ENCODE measurements at places on chromosomes 3 and 15. TPM values are rescaled to one million over a fixed set of nuclear protein-coding genes. Genes with fewer than 3 reads are reported as not detected.

DNA sequence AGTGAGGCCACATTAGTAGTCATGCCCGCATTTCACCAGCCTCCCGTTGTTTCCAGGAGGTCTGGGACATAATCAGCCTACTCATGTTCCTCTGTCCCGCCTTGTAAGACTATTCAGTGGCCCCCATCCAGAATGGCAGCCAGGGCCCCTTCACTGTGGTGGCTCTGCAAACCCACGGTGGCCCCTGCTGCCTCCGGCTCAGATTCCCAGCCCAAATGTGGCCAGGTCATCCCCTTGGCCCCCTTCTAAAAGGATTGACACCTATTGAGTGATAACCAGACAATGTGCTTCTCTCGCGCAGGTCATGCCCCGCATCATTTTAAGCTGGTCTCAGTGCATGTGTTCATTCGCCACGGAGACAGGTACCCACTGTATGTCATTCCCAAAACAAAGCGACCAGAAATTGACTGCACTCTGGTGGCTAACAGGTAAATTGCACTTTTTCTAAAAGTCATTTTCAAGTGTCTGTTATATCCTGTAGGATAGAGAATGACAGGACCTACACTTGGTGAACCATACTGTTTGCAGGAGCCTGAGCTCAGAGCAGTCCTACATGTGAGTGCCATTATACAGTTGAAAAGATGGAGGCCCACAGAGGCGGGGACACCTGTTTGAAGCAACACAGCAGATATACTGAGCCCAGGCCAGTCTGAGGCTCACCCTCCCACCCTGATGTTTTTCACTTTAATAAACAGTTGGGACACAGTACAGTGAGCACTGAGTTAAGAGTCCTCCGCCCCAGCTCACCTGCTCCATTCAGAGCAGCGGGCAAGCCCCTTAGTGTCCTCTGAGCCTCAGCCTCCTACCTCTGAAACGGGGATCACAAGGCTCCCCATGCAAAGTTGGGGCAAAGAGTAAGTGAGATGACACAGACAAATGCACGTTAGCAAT is 47.7 kb downstream of the PXYLP1 start:
- no peak overlapping the region for H3K27ac ChIP-seq
- H3K4me3 ChIP-seq: no peak overlapping the region
- peak; percentile 38 for DNase-seq
- H3K4me1 ChIP-seq: peaks cover 14% of the 10 kb centered on the region

DNA sequence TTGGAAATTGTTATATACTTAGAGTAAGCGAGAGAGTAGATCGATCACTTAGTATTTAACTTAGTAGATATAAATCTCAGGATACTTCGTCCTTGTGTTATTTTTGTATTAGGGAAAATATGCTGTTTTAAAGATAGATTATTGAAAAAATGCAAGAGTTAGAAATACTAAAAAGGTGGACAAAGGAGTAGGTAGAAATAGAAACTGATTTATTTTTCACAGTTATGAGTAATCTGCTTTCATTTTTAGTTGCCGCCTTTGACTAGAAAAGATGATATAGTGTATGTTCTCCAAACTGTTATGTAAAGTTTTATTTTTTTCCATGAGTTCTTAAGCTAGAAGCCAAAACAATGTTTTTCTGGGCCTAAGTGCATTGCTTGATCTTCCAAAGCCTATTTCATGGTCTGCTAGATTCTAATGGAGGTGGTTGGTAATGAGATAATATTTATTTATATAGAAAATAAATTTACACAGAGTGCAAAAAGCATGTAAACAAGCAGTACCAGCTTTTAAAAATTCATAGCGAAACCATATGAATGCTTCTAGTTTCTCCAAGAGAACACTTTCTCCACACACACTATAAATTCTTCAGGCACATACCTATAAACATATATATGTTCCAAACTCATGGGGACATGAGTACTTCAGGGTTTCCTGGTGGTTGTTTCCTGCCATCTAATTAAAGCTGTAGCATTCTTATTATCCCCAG is 61.1 kb downstream of the DIPK2A start:
- peaks cover 3% of the 10 kb centered on the region for H3K27me3 ChIP-seq
- no peak overlapping the region for H3K27ac ChIP-seq
- no peaks in the 10 kb centered on the region for H3K36me3 ChIP-seq
- DNase-seq: no peak
- peaks cover 5% of the 10 kb centered on the region for H3K4me1 ChIP-seq

TM4SF4 gene
- total RNA-seq: not detected

DNA sequence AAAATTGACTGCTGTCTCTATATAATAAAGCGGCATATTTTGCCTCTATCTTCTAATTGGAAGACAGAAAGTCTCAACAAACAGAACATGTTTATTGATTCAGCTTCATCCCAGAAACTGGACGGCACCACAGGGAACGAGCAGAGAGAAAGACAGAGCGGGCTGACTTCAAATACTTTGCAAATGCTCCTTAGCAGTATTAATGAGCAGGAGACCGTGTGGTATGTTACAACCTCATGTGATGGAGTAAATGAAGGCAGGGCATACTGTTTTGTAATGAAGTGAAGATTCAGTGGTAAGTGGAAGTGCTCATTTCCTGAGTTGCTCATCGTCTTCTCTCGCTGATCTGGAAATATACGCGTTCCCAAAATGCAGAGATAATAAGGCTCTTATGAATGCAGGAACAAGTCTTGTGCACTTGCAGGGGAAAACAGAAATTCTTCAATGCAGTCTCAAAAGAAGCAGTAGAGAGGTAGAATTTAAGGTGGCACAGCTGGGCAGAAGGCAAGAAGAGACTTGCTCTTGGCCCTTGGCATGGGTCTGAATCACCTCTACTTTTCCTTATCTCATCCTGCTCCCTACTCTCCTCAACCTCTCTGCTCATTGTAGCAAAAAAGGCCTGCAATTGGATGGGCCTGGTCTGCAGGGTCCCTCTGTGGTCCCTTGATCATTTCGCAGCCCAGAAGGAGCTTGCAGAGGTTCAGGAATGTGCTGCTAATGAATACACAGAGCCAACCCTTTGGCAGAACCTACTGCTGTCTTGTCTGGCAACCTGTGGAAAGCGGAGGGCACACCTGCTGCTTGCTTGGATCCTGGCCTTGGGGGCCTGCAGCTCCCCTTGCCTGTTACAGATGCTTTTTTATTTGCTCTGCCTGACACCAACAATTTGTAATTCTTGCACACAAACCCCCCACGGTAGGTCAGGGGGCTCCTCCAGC is 604.9 kb upstream of the CFAP20DC start:
- no peak for DNase-seq
- H3K27me3 ChIP-seq: no peaks in the 10 kb centered on the region
- no peaks in the 10 kb centered on the region for H3K4me1 ChIP-seq

DNA sequence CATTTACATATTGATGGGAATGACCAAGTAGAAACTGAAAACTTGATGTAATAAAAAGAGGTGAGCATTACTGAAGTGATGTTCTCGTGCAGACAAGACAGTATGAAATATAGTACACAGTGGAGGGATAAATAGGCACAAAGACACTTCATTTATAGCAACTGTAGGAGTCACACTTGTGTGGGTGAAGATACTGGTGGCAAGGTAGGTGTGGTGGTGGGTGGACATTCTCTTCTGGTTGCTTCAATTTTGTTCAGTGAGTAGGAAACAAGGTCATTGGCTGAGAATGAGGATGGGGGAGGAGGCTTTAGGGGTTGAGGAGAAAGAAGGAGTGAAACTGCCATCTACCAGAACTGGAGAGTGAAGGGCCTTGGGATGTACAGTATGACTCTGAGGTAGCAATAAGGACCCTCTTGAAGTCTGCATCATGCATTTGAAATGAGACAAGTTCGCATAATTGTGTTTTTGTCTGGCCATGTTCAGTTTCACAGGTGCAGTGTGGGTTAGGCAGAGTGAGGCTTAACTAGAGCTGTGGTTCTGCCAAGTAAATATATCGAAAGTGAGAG is 6.6 kb downstream of the CPNE9 start:
- H3K27me3 ChIP-seq: no peaks in the 10 kb centered on the region
- H3K36me3 ChIP-seq: no peaks in the 10 kb centered on the region
- no peak overlapping the region for H3K27ac ChIP-seq
- H3K4me1 ChIP-seq: no peaks in the 10 kb centered on the region

- no peak overlapping the region for H3K27ac ChIP-seq
- no peak for DNase-seq
- H3K4me3 ChIP-seq: no peak overlapping the region
- H3K27me3 ChIP-seq: peaks cover 5% of the 10 kb centered on the region
Observed at GRCh38 chr15:100692246-100692645, 89.9 kb downstream of the ASB7 start.

DNA sequence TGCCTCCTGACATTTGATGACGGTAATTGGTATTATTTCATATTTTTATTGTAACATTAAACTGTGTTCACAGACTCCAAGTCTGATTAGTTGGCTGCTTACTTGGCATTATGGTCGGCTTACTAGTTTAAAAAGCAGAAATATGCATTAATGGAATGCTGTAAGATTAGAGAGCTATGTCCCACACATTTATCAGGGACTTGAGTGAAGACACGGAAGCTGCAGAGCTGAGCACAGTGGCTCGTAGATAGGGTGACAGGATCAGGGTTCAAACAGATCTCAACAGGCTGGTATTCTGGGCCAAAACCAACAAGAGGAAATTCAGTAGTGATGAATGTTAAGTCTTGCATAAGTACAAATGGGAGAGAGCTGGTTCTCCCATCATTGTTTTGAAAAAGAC is 113.8 kb downstream of the ADAMTSL3 start:
- DNase-seq: no peak
- H3K36me3 ChIP-seq: no peaks in the 10 kb centered on the region
- no peak overlapping the region for H3K4me3 ChIP-seq
- no peaks in the 10 kb centered on the region for H3K27me3 ChIP-seq
- no peaks in the 10 kb centered on the region for H3K4me1 ChIP-seq

GRCh38 chr15:99708563-99708962 is 24.7 kb downstream of the LYSMD4 start:
- peaks cover 11% of the 10 kb centered on the region for H3K4me1 ChIP-seq
- H3K27me3 ChIP-seq: no peaks in the 10 kb centered on the region
- no peak overlapping the region for H3K4me3 ChIP-seq
- no peak overlapping the region for H3K27ac ChIP-seq

- no peak for DNase-seq
- no peak overlapping the region for H3K27ac ChIP-seq
- no peaks in the 10 kb centered on the region for H3K4me1 ChIP-seq
- no peak overlapping the region for H3K4me3 ChIP-seq
Observed at GRCh38 chr3:106124818-106125217, 256.0 kb upstream of the CBLB start.

- no peak overlapping the region for H3K4me3 ChIP-seq
- no peaks in the 10 kb centered on the region for H3K27me3 ChIP-seq
- H3K4me1 ChIP-seq: no peaks in the 10 kb centered on the region
- no peaks in the 10 kb centered on the region for H3K36me3 ChIP-seq
- H3K27ac ChIP-seq: no peak overlapping the region
Observed at GRCh38 chr3:100159331-100160153, 45.2 kb upstream of the FILIP1L start.

GRCh38 chr15:78989701-78990240 is 44.9 kb upstream of the CTSH start:
- H3K27ac ChIP-seq: no peak overlapping the region
- H3K4me1 ChIP-seq: no peaks in the 10 kb centered on the region
- H3K4me3 ChIP-seq: no peak overlapping the region
- H3K36me3 ChIP-seq: no peaks in the 10 kb centered on the region

GRCh38 chr15:22889146-22889818 is 50.8 kb downstream of the NIPA2 start:
- DNase-seq: no peak
- H3K4me3 ChIP-seq: no peak overlapping the region

FOXB1 gene
- 4.0 TPM for total RNA-seq

- no peaks in the 10 kb centered on the region for H3K4me1 ChIP-seq
- H3K27ac ChIP-seq: no peak overlapping the region
Observed at GRCh38 chr3:183185696-183186095, 23.2 kb upstream of the LAMP3 start.

DNA sequence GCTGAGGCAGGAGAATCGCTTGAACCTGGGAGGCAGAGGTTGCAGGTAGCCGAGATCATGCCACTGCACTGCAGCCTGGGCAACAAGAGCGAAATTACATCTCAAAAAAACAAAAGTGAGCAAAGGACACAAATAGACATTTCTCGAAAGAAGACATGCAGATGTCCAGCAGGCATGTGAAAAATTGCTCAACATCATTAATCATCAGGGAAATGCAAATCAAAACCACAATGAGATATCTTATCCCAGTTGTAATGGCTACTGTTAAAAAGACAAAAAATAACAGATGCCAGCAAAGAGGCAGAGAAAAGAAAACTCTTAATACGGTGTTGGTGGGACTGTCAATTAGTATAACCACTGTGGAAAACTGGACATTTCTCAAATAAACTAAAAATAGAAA is 20.9 kb downstream of the ASB7 start:
- H3K36me3 ChIP-seq: peaks cover 21% of the 10 kb centered on the region
- DNase-seq: no peak
- no peaks in the 10 kb centered on the region for H3K27me3 ChIP-seq
- H3K4me3 ChIP-seq: no peak overlapping the region

PLA2G4E gene
- total RNA-seq: not detected

SLC9C1 gene
- not detected for total RNA-seq

DNA sequence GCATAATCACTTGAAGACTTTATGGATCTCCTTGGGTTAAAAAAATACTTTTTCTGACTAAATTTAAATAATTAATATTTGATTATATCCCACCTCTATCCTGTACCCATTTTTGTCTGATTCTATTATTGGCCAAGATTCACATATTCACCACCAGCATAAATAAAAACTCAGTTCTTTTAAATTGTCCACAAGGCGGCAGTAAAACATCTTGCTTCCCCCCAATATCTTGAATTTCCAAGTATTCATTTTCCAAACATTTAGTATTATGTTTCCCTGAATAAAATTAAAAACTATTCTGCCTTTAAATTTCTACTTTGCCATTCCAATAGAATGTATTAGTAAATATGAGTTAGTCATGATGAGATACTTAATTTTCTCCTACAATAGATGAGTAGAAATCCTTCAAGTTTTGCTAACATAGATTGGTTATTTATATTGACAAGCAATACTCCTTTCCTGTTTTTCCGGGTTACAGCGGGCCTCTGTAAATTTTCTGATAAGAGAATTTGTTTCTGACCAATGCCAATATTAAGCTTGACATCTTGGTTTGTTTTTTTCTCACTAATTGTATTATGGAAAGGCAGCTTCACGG is 218.7 kb upstream of the MDFIC2 start:
- H3K4me3 ChIP-seq: no peak overlapping the region
- peak; percentile 18 for DNase-seq
- H3K27me3 ChIP-seq: peaks cover 11% of the 10 kb centered on the region
- no peaks in the 10 kb centered on the region for H3K4me1 ChIP-seq
- H3K27ac ChIP-seq: no peak overlapping the region

- H3K27ac ChIP-seq: peak overlapping the region; percentile 65
- no peaks in the 10 kb centered on the region for H3K27me3 ChIP-seq
- no peak for DNase-seq
- H3K36me3 ChIP-seq: no peaks in the 10 kb centered on the region
Observed at GRCh38 chr3:113741086-113741485, 5.0 kb downstream of the NAA50 start.

DNA sequence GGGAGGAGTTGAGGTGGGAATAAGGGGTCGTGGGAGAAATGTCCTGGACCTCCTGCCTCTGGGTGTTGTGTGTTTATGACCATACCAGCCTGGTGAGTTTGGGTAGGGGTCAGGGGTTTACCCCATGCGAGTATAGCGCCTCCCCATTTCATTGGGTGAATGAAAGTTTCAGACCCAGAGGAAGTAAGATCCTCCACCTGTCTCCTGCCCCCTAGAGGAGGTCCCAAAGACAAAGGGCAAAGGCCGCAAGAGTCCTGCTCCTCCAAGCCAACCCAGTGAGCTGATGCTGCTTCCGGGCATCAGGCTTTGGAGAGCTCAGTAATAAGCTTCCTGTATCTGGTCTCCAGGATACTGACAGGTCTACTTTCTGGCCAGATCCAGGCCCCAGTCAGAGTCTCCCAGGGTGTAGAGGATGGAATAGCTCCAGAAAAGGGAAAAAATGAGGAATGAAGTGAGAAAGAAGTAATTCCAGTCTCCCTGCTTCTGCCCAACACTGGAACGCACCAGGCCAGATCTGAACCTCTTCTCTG is 6.4 kb upstream of the TBC1D21 start:
- peaks cover 22% of the 10 kb centered on the region for H3K27me3 ChIP-seq
- no peaks in the 10 kb centered on the region for H3K4me1 ChIP-seq
- H3K4me3 ChIP-seq: no peak overlapping the region
- no peak overlapping the region for H3K27ac ChIP-seq
